ENCODE measurements at places on chromosomes 2 and 18.

DNA sequence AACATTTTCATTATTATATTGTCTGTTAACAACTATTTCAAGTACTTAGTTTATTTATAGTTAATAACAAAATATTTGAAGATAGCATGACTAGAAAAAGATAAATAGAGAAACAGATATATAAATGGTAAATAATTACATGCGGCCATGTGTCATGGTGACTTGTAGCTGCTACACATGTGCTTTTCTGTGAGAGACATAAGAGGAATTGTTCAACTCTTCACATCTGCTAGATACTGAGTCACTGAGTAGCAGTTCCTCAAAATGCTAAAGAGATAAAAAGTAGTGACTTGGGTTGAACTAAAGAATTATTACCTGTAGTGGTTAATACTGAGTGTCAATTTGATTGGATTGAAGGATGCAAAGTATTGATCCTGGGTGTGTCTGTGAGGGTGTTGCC, 37.5 kb upstream of the SCN9A start:
- no peak for DNase-seq

DNA sequence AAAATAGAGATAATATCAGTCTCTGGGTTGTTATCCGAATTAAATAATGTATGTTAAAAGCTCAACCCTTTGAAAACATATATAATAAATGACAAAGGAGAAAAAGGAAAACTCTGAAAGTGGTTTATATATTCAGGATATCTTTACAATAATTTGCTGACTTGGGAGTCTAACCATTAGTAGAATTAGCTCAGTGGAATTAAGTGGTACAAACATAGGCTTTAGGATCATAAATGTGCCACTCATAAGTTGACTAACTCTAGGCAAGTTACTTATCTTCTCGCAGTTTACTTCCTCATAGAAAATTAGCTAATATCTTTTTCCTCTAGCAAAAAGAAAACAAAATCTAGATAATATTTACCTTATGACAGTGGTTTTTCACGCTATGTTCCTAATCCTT, 44.6 kb downstream of the HEATR5B start:
- no peak for DNase-seq

GRCh38 chr2:179861416-179862067, at the start of gene ZNF385B:
ZNF385B (minus strand) TSS chr2:179861612.
- DNase-seq, result no peak

GRCh38 chr2:158339513-158339912, 117.0 kb downstream of the CCDC148 start:
- no peak for DNase-seq

GRCh38 chr2:84970210-84970867, 622 bp upstream of the KCMF1 start:
- peak; percentile 55 for DNase-seq

GRCh38 chr2:157442191-157442590, 1.7 kb downstream of the CYTIP start:
- DNase-seq, result no peak

DNA sequence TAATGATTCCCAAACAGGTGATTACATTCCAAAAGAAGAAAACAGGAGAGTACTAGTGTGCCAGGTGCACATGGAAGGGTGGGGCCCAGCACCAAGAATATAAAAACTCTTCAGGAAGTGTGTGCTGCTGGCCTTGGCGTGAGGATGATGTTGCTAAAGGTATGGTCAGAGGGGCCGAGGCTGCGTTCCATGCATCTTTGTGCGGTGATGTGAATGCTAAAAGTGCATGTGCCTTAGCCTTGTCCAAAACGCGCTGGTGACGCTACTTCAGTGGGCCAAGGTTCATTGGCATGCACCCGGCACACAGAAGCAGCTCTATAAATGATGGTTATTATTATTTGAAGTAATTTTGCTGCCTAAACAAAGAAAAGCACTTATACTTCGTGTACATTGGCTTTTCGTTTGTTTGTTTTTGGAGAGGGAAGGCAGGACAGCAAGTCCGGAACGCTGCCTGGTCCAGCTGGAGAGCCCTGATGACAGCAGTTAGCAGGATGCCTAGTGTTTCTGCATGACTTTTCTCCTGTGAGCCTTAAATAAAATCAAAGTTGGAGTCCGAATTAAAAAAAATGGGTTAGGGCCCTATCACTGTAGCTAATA, 2.9 kb downstream of the ALKAL2 start:
- no peak for DNase-seq

DNA sequence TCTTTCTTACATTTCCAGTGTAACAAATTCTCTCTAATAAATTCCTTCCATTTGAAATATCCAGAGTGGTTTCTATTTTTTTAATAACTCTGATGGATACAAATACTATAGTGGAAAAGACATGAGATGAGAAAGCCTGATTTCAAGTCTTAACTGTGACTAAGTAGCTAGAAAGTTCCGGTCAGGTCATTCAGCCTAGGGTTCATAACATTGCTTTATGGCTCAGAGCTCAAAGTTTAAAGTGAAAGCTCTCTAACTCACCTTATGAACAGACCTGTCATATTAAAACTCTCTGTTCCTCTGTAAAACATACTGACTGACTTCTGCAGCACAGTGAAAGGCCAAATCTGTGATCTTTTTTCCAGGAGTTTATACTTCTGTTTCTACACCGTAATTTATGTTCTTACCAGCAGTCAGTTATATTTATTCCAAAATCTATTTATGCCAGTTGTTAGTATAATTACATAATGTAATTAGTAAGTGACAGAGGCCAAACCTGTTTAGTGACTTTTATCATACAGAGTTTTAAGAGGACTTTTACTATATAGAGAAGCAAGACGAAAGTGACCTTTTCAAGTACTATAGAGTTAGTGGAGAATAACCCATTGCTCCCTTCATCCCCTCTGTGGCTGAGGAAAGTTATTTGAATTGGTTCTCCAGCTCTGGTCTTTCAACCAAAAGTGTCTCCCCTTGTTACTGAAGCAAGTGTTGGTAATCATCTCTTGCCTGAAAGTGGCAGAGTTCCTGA, 118.8 kb upstream of the PDE1A start:
- DNase-seq, result no peak

DNA sequence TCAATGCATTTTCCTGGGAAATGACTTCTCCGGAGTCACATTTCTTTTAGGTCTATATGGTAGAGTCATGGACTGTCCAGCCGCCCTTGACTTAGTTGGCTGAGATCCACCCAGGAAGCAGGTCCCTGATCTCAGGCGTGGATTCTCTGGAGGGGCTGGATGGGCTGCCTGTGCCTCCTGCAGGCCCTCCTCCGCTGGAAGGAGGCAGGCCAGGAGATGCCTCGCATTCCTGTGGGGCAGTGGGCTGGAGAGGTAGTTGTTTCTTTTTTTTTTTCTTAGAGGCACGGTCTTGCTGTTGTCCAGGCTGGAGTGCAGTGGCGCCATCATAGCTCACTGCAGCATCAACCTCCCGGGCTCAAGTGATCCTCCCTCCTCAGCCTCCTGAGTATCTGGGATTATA, 129.0 kb upstream of the MYCN start:
- no peak for DNase-seq

DNA sequence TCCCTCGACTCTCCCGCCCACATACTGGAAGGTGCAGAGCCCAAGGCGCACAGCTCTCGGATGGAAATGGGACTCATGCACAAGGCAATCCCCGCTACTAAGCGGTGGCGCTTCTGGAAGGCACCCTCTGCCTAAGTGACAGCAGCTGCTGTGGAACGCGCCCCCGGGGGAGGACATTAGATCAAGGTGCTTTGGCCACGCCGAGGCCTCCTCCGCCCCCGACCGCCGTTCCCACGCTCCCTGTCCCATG, 202 bp downstream of the MCEE start:
- DNase-seq, result no peak

GRCh38 chr2:221360312-221360711, 211.8 kb downstream of the EPHA4 start:
- no peak for DNase-seq

- no peak for DNase-seq
These were observed 10.9 kb downstream of the SH3RF3 start for GRCh38 chr2:109139865-109140396.

GRCh38 chr2:109397893-109398292, 215.9 kb downstream of the SEPTIN10 start:
- DNase-seq, result no peak

DNA sequence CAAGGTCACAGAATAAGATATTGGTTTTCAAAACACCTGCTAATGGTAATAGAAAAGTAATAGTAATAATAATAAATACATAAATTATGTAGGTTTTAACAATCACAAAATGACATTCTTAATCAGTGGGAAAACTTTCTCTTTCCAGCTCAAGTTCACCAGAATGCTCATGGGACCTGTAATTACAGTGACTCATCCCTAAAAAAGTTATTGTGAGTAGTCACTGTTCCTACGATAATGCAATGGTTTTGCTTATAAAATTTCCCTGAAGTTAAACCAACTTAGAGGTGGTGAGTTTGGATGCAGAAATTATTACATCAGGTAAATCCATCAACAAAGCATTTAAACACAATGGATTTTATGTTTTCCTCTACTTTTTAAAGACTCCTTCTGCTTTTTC, 502.3 kb downstream of the PID1 start:
- no peak for DNase-seq

DNA sequence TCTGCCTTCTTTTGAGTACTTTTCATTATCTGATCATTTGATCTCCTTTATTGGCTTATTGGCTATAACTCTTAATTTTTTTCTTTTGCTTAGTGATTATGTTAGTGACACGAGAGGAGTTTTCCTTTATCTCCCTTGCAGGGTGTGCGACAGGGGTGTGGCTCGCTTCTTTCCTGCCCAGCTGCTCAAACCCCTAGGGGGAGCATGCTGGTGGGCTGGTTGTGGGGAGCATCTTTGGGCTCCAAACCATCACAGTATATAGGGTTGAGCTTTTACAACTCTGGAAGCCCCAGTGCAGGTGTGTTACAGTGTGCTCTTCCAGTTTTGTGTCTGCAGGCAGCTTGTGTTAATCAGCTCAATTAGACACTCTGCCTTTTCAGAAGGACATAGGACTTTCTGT, 357.0 kb upstream of the TMEFF2 start:
- DNase-seq, result no peak

DNA sequence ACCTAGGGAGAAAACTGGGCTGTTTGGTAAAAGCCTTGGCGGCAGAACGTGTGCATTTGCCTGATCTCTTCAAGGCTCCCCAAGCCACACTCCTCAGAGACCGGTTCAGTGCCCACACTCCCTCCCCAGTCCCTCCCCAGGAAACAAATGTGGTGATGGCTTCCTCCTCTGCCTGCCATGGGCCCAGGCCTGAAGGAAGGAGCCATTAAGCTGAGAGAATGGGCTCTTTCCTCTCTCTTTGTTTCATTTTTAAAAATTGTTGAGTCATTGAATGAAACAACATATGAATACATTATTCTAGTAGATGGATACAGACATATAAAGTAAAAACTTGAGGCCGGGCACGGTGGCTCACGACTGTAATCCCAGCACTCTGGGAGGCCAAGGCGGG, 50.6 kb upstream of the YWHAQ start:
- peak; percentile 44 for DNase-seq

- no peak for DNase-seq
These were observed 97.4 kb upstream of the LRATD1 start for GRCh38 chr2:14535156-14535555.

GRCh38 chr2:198362740-198363139, 558.3 kb downstream of the PLCL1 start:
- no peak for DNase-seq

- DNase-seq, result no peak
These were observed 83.9 kb downstream of the RPRM start for GRCh38 chr2:153394686-153395085.

- peak; percentile 12 for DNase-seq
These were observed 61.2 kb upstream of the CUL3 start for GRCh38 chr2:224646242-224646846.

DNA sequence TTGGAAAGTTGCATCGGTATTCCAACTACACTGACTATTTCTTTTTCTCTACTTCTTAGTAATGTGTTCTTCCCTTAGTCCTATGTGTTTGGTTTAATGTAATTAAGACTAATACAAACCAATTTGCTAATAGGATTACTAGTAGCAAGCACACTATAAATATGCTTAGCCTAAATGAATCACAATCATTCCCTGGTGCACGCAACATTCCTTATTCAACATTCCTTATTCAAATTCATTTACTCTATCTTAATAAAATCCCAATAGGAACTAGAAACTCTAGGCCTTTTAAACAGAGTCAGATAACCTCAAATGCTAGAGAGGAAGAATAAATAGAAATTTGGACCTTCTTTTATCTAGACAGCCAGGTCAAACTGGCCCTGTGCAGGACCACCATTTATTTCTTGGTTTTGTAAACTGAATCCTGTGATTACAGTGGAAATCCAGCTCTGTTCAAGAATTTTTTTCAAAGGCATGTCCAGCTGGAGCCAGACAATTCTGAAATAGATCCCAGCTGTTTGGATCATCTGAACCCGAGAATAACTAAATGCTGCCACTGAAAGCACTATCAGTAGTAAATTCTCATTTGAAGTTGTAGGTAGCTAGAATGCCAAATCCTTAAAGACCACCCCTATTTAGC, 103.1 kb downstream of the PPP1R1C start:
- DNase-seq, result no peak

DNA sequence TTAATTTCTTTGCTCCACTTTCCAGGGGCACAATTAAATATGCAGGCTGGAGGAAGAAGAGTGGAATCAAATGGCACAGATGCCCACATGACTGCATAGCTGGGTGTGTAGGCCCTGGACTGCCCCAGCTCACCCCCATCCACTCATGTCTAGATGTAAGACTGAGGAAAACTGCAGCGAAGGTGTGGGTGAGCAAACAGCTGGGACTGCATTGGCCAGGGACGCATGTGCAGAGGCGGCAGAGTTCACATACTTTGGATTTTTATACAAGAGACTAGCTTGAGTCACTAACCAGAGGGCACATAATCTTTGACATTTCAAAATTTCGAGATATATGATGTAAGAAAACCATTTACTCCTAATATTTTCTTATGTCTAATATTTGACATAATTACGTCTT, 60.1 kb downstream of the SPIRE1 start:
- no peak for DNase-seq
